A549 treated with dexamethasone at 1 μM for 4 hours (cell line): ENCODE measurements at places on chromosomes 6 and 20. TPM values are rescaled to one million over a fixed set of nuclear protein-coding genes. Genes with fewer than 3 reads are reported as not detected.

Gene CALHM5
- 0.02 to 0.06 TPM (median 0.06 TPM) in 5 replicates for total RNA-seq

Gene SSTR4
- total RNA-seq = 0.43 to 1.1 TPM (median 0.64 TPM) in 5 replicates

Gene R3HDML
- 0.16 to 0.56 TPM (median 0.19 TPM) in 5 replicates for total RNA-seq

Gene SLC35D3
- 0.04 to 0.07 TPM (median 0.06 TPM) in 5 replicates for total RNA-seq

Gene RAD21L1
- total RNA-seq = not detected in 5 replicates

Gene OPRM1
- total RNA-seq = not detected in 5 replicates

Gene VPS16
- 21.4 to 33.9 TPM (median 31.3 TPM) in 5 replicates for total RNA-seq

Gene SPTLC3
- total RNA-seq = 0.01 to 0.12 TPM (median 0.06 TPM) in 4 of 5 replicates, not detected in the other

Gene FAM217A
- total RNA-seq = not detected in 5 replicates

Gene ERVFRD-1
- not detected in 5 replicates for total RNA-seq

Gene MAVS
- 16.8 to 29.1 TPM (median 27.2 TPM) in 5 replicates for total RNA-seq

Gene IYD
- total RNA-seq = 0.01 to 0.18 TPM (median 0.07 TPM) in 4 of 5 replicates, not detected in the other

Gene RBPJL
- not detected in 5 replicates for total RNA-seq

Gene TXLNB
- not detected in 5 replicates for total RNA-seq

Gene PRPH2
- total RNA-seq = not detected in 5 replicates

Gene KCNK16
- not detected in 5 replicates for total RNA-seq

Gene NEDD9
- total RNA-seq = 44.7 to 67.2 TPM (median 63.0 TPM) in 5 replicates

Gene PRL
- total RNA-seq = not detected in 5 replicates

Gene GTSF1L
- total RNA-seq = not detected in 5 replicates

Gene COL9A3
- total RNA-seq = 0.41 to 0.74 TPM (median 0.60 TPM) in 5 replicates

Gene EYA2
- total RNA-seq = 2.2 to 3.2 TPM (median 2.6 TPM) in 5 replicates

Gene PCNA
- total RNA-seq = 344 to 395 TPM (median 370 TPM) in 5 replicates

Gene TRIM10
- total RNA-seq = 0.04 TPM in 1 of 5 replicates, not detected in the others

Gene IP6K3
- 1.7 to 2.4 TPM (median 2.0 TPM) in 5 replicates for total RNA-seq

Gene FOXF2
- total RNA-seq = 15.1 to 19.5 TPM (median 18.9 TPM) in 5 replicates

Gene MEP1A
- not detected in 5 replicates for total RNA-seq

Gene ZNF311
- total RNA-seq = 0.14 to 0.18 TPM (median 0.15 TPM) in 5 replicates

Gene GPX5
- total RNA-seq = not detected in 5 replicates

Gene CNR1
- total RNA-seq = 1.2 to 2.0 TPM (median 1.7 TPM) in 5 replicates

Gene LINC00237
- not detected in 5 replicates for total RNA-seq

Gene FILIP1
- total RNA-seq = 0.22 to 0.40 TPM (median 0.35 TPM) in 5 replicates

Gene PRICKLE4
- total RNA-seq = 0.33 to 1.1 TPM (median 0.78 TPM) in 5 replicates

Gene FGD2
- not detected in 5 replicates for total RNA-seq

Gene PAK5
- not detected in 5 replicates for total RNA-seq

Gene RAE1
- total RNA-seq = 60.3 to 68.9 TPM (median 62.5 TPM) in 5 replicates

Gene CLDN20
- total RNA-seq = 0.10 TPM in 1 of 5 replicates, not detected in the others

Gene ACAT2
- total RNA-seq = 24.5 to 29.5 TPM (median 27.7 TPM) in 5 replicates

Gene TTLL9
- 0.05 to 0.07 TPM in 2 of 5 replicates, not detected in the others for total RNA-seq

Gene ZNF831
- not detected in 5 replicates for total RNA-seq

Gene DLL1
- 0.18 to 0.33 TPM (median 0.24 TPM) in 5 replicates for total RNA-seq
